ENCODE measurements at places on chromosomes 1 and 21.

- DNase-seq, result no peak
Measured at GRCh38 chr1:100145116-100145515, 12.2 kb downstream of the TRMT13 start.

DNA sequence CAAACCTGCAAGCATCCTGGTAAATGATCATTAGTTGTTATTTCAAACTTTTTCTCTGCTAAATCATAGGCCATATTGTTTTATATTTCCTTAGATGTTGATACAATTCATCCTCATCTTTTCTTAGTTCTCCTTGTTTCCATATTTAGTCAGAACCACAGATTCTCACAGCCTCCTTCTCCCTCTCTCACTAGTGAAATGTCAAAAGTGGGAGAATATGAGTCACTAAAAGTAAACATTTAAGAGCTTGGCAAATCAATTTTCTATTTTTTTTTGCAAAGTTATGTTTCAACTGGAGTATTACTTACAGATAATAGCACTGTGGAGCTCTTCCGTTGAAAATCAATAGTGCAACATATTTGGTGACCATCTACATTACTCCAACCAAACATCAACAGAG lies 308.8 kb downstream of the COL11A1 start:
- no peak for DNase-seq

DNA sequence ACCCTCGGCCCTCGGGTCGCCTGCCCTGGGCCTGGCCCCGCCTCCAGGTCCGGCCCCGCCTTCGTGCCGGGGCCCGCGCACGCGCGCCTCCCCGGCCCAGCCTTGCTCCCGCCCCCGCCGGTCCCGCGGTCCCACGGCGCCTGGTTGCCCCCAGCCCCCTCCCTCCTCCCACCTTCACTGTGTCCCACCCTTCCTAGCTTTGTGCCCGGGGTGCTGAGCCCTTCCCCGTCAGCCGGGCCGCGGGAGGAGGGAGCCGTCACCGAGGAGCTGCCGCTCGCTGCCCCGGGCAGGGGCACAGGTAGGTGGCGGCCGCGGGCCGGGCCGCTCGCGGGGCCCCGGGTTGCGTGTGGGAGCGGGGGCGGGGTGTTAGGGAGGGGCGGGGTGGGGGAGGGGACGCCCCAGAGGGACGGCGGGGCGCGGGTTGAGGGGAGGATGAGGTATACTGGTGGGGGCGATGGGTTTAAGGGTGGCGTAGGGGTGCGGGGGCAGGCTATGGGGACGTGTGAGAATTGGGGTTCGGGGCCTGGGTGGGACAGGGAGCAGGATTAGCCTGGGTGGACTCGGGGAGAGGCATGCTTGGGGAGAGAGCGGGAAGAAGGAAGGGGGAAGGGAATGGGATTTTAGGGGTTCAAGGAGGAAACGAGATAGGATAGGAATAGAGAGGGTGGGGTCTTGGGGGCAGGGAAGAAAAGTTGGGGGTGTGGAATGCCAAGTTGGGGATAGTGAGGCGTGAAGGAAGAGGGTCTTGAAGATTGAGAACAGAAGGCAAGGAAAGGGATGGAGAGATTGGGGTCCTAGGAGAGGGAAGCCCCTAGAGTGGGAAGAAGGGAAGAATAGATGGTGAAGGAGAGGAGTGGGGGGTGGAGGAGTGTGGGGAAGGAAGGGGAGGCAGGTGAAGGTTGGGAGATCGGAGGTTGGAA lies at the start of gene LRRC42:
Gene LRRC42, plus strand, starts transcription at position 99 of the 920 bp plus-strand sequence. CDS start 5,650 bp downstream, outside the sequence.
- peak; percentile 72 for DNase-seq

- DNase-seq, result no peak
Measured at GRCh38 chr1:186094172-186094571, 280.9 kb downstream of the TPR start.

- no peak for DNase-seq
Measured at GRCh38 chr1:47776667-47777131, 220.5 kb downstream of the TRABD2B start.

GRCh38 chr1:114594046-114594445 lies 12.6 kb upstream of the BCAS2 start:
- no peak for DNase-seq

- no peak for DNase-seq
Measured at GRCh38 chr1:39590546-39590945, 14.0 kb upstream of the PABPC4 start.

DNA sequence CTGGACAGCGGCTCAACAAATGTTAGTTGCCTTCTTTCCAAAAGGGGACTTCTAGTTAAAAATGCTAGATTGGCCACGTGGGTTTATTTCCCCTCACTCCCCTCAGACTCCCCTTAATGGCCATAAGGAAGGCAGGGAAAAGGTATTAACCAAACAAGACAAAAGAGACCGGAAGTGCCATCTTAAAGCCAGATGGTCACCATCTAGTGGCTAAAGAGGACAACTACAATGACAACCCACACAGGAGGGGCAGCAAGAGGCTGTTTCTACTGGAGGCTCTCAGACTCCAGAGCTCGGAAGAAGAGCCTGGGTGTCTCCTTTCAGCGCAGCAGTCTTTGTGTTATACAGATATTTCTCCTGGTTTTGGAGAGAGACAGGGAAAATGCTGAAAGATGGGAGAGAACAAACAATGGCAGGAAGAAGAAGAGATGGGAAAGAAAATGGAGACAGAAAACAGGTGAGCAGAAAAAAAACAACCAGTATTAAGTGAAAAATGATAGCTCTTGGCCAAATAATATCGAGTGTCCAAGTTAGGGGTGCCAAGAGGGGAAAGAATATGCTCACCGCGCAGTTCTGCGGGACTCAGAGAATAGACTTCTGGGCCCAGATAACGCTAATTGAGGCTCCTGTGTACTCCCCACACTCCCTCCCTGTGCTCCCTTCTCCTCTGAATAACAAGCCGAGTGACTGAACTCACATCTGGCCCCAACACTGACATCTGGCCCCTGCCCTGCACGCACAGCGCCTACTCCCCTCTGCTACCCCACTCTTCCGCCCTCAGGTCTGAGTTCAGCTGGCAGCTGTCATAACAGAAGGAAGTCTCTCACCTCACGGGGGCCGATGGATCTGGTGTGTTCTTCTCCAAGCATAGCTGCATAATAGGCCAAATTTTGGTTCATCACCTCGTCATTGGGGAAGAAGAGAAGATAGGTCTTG lies 9.6 kb downstream of the P3H1 start:
- DNase-seq, result no peak

DNA sequence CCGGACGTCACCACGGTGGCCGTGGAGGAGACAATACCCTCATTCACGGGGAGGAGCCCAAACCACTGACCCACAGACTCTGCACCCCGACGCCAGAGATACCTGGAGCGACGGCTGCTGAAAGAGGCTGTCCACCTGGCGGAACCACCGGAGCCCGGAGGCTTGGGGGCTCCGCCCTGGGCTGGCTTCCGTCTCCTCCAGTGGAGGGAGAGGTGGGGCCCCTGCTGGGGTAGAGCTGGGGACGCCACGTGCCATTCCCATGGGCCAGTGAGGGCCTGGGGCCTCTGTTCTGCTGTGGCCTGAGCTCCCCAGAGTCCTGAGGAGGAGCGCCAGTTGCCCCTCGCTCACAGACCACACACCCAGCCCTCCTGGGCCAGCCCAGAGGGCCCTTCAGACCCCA lies 7.0 kb downstream of the TNFRSF14 start:
- no peak for DNase-seq

GRCh38 chr1:175783126-175783722 lies 39.8 kb upstream of the TNR start:
- no peak for DNase-seq

- DNase-seq, result no peak
Measured at GRCh38 chr1:240189386-240189989, 97.8 kb downstream of the FMN2 start.

DNA sequence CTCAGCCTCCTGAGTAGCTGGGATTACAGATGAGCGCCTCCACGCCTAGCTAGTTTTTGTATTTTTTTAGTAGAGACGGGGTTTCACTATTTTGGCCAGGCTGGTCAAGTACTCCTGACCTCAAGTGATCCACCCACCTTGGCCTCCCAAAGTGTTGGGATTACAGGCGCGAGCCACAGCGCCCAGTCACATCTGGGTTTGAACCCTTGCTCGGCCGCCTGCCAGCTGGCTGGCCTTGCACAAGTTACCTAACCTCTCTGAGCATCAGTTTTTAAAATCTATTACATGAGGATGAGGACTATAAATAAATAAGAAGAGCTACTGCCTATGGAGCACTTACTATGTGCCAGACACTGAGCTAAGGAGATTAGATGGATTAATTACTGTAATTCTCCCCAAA lies 17.7 kb upstream of the PADI2 start:
- DNase-seq, result no peak

- DNase-seq, result no peak
Measured at GRCh38 chr1:160325252-160325651, 17.8 kb downstream of the COPA start.

GRCh38 chr21:28537371-28538079 lies 455.2 kb downstream of the LTN1 start:
- no peak for DNase-seq

DNA sequence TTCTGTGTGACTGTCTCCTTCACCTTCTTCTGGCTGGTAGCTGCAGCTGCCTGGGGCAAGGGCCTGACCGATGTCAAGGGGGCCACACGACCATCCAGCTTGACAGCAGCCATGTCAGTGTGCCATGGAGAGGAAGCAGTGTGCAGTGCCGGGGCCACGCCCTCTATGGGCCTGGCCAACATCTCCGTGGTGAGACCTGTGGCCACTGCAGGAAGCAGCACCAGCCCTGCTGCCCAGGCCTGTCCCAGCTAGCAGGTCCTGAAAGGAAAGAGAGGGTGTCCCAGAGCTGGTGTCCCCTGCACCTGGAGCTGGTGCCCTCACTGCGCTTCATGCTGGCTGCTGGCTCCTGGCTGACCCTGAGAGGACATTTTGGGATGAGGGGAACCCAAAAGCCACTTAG lies 5.9 kb upstream of the ATXN7L2 start:
- DNase-seq, result no peak

- no peak for DNase-seq
Measured at GRCh38 chr1:193275773-193276172, 89.4 kb upstream of the B3GALT2 start.

DNA sequence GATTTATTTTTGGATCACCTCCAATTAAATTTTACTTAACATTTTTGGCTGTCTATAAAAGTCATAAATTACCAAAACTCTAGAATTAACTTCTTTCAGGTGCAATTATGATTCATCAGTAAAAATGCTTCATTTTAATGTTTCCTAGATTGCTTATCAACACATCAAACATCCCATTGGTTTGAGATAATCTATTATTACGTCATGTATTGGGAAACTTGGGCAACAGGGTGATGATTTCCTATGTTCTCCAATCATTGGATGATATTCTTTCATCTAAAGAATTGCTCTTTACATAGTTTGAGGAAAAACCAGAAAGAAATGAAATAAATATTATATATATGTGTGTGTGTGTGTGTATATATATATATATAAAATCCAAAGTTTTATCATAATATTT lies 76.8 kb upstream of the KCNJ6 start:
- DNase-seq, result no peak

GRCh38 chr1:150621497-150622302 lies 7.7 kb downstream of the ENSA start:
- DNase-seq, result peak; percentile 78

GRCh38 chr1:192808163-192808517 lies 699 bp upstream of the RGS2 start:
- no peak for DNase-seq

DNA sequence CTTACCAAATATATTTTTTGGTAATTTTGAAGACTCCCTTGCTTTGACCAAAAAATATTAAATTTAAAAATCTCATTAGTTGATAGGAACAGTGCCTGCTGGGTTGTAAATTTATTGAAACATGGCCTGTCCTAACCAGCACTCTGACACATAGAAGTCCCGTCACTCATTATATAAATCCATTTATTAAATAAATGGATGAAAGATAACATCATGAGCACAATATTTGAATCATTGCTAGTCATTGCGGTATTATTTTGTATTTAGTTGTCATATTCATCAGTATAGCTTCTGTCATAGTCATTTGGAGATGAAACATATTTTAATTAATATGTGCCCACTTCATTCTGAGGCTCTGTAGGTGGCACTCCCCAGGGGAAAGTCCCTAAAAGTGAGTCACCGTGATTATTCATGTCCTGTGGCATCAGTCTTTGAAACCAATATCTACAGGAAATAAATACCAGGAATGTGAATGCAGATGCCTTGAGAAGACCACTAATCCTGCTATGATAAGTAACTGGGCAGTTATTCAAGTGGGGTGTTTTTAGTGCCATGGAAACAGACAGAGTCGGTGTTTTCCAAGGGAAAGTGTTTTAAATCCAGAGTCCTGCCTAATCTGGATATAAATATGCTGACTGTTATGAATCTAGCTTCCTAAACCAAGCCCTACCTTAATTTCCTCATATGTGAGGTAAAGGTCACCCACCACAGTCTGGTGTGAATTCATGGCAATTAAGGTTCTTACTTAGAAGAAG lies 302.0 kb downstream of the DUSP10 start:
- DNase-seq, result peak; percentile 24

DNA sequence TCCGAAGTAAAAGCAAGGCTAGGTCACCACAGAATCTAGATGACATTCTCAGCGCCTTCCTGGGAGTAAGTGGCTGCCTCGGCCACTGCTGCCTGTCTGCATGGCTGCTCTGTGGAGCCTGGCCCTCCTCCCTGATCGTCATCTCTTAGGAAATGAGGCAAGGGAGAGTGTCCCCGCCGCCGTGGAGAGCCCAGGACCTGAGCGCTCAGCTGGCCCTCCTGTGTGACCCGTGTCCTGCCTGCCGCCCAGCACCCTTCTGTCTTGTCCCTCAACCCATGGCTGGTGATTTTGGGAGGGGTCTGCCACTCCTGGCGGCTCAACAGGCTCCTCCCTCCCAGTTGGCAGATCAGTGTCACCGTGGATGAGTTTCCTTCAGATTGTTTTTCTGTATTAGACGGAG lies 156.4 kb upstream of the COL6A1 start:
- DNase-seq, result no peak

GRCh38 chr1:161157867-161158266 lies 1.4 kb upstream of the USP21 start:
- DNase-seq, result no peak

DNA sequence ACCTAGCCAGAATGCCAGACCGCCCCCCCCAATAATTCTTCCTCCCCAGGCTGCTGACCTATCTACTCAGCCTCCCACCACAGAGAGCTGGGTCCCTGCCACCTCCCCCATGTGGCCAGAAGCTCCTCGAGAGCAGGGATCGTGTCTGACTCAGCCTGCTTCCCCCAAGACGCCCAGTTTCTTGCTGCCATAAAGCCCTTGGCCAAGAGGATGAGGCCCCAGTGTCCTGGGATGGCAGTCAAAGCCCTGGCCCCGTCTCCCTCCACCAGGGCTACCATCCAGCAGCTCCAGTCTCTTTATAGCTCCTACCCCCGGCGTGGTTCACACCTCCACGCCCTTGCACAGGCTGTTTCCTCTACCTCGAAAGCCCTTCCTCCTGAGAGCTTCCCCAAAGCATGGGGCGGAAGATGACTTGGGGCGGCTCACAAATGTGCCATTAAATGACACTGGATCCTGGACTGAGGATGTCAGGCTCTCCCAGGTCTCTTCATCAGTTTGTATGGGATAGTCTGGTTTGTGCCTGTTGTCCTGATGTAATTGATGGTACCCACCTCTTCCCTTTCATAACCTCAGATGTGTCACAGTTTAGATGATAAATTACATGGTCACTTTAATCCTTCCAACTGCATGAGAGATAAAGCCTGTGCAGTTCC lies 13.2 kb downstream of the ADGRB2 start:
- peak; percentile 16 for DNase-seq
